T-helper 2 cell (primary cell): ENCODE measurements at places on chromosomes 2 and 18.
A peak's percentile ranks its signal among the peaks of the same experiment; 100 is the strongest.

DNA sequence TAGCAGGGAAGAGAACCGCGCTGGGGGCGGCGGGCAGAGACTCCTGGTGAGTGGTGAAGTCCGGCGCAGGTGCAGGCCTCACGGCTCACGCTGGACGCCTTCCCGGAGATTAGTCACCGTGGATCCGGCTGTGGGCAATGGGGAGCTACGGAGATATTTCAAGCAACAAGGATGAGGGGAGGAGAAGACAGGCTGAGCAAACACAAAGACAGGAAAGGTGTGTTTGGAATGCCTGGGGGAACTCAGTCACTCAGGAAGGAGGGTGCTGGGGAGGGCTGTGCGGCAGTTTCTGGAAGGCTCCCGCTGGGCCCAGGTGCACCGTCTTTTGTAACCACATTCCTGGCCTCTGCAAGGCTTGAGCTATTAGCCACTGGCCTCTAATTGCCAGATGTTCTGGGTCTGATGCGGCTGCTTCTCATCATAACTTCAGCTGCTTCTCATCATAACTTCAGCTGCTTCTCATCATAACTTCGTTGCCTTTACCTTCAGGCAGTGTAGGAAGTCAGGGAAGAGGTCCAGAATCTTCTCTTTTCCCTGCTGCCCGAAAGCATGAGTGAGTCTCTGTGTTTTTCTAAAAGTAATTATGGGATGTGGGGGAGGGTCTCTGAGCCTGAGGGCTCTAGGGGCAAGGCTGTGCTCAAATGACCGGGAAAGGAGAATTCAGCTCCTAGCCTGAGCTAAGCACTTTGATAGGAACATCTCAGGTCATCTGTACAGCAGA is 118.9 kb downstream of the PXDN start:
- DNase-seq: no peak

DNA sequence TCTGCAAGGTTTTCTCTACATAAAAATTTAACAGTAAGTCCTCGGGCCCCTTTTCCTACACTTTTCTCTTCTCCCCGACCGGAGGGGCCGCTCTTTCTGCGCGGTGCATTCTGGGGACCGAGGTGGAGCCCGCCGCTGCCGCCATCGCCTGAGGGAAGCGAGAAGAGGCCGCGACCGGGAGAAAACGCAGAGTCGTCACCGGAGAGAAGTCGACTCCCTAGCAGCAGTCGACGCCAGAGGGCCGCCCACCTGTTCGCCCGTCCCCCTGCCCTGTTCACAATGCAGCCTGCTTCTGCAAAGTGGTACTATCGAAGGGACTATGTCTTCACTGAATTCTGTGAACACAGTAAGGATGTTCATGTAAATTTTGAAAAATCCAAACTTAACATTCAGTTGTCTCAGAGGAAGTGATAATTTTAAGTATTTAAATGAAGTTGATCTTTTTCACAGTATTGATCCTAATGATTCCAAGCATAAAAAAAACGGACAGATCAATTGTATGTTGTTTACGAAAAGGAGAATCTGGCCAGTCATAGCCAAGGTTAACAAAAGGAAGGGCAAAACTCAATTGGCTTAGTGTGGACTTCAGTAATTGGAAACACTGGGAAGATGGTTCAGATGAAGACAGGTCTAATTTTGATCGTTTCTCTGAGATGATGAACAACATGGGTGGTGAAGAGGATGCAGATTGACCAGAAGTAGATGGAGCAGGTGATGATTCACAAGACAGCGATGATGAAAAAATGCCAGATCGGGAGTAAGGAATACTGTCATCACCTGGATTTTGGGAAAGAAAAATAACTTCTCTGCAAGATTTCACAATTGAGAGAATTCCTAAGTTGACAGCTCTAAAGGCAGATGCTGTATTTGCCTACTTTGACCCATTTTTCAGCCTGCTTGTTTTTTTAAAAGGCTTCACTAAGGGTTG is 55.8 kb downstream of the ASXL2 start:
- DNase-seq: peak; percentile 63

- no peak for DNase-seq
Measured at GRCh38 chr2:66805016-66805865, 370.3 kb downstream of the MEIS1 start.

DNA sequence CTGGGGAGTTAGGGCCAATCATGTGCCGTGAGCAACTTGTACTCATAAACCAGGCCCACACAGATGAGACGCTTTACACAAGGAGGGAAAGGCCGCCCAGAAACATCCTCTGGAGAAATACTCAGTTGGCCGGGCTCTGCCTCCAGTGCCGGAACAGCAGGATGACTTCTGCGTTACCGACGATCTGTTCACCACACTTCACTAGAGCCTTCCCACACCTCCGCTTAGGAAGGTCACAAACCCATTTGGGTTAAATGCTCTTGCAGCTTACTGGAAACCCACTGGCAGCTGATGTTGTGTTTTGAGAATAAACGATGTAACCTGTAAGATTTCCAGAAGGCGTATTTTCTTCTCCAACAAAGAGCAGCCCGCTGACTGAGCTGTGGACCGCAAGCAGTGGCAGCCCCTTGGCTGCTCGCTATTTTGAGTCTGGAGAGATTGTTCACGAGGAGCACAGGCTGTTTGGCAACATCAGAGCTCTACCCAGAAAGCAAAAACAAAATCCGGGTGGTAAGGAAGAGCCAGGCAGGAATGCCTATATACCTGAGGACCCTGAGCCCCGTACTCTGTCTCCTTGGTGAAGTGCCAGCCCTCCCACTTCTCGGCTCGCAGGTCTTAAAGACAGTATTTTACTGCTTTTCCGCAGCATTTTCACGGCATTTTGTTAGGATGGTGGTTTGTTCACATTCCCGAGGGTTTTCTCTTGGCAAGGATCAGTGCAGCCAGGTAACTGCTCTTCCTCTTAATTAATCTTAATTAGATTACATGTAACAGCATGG is 44.0 kb downstream of the COLEC12 start:
- no peak for DNase-seq

DNA sequence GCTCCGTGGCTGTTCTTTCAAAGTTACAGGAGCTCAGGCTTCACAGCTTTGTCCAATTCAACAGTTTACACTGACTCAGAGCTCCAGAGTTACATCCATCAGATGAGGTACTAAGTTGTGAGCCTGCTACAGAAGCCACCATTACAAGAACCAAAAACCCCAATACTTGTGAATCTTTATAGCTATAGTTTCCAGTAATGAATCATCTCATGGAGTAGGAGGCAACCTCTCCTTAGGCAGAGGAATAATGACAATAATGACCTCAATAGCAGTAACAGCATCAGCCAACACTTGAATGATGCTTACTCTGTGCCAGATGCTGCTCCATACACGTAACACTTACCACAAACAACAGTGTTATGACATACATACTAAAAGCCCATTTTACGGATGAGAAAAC is 3.6 kb downstream of the ZC3H8 start:
- no peak for DNase-seq

- DNase-seq: no peak
Measured at GRCh38 chr2:80238692-80239469, 65.7 kb downstream of the LRRTM1 start.
